Activated CD8-positive, alpha-beta memory T cell treated with anti-CD3 and anti-CD28 coated beads, Interleukin-2, amount 10 ng/mL, durations not matched to agents 7 days and 5 days (primary cell): ENCODE measurements at places on chromosomes 3 and 15.

GRCh38 chr3:24303057-24303754 is 191.4 kb downstream of the THRB start:
- no peak for DNase-seq

GRCh38 chr3:38579551-38580449 is 69.7 kb downstream of the SCN5A start:
- DNase-seq = peak; percentile 14

DNA sequence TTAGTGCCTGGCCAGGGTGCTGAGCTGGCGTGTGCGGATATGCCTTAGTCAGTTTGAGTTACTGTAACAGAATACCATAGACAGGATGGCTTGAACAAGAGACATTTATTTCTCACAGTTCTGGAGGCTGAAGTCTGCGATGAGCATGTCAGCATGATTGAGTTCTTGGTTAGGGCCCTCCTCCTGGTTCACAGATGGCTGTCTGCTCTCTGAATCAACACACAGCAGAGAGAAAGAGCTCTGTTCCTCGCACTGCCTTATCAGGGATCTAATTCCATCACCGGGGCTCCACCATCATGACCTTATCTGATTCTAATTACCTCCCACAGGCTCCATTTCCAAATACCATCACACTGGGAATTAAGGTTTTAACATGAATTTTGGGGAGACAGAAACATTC is 386.6 kb upstream of the DPH6 start:
- no peak for DNase-seq

DNA sequence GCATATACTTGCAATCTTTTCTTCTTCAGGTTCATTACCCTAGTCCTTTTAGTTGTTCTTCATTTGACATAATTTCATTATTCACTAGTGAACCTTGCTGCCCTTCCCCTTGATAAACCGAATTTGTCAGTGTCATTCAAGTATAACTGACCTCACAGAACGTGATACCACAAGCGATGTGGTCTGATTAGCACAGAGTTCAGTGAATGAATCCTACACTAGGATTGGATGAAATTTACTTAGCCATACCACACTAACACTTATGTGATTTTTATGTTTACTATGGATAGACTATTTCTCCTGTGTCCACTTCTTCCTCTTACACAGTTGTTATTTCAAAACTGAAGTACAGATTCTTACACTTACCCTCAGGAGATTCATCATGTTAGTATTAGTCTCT is 27.2 kb downstream of the CD86 start:
- DNase-seq = peak; percentile 64

DNA sequence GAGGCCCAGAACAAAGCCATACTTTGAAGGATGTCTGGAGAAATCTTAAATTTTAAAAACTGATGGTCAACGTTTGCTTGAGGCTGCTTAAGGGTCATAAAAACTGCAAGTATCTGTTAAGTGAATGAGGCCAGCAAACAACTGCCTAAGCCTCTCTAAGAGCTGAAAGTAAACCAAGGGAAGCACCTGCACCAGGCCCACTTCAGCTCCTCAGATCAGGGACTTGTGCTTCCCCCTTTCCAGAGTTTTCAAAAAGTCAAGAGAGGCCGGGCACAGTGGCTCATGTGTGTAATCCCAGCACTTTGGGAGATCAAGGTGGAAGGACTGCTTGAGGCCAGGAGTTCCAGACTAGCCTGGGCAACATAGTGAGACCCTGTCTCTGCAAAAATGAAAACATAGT is 9.1 kb downstream of the FBXL22 start:
- no peak for DNase-seq

GRCh38 chr15:88693191-88693590 is 54.4 kb downstream of the ISG20 start:
- no peak for DNase-seq

DNA sequence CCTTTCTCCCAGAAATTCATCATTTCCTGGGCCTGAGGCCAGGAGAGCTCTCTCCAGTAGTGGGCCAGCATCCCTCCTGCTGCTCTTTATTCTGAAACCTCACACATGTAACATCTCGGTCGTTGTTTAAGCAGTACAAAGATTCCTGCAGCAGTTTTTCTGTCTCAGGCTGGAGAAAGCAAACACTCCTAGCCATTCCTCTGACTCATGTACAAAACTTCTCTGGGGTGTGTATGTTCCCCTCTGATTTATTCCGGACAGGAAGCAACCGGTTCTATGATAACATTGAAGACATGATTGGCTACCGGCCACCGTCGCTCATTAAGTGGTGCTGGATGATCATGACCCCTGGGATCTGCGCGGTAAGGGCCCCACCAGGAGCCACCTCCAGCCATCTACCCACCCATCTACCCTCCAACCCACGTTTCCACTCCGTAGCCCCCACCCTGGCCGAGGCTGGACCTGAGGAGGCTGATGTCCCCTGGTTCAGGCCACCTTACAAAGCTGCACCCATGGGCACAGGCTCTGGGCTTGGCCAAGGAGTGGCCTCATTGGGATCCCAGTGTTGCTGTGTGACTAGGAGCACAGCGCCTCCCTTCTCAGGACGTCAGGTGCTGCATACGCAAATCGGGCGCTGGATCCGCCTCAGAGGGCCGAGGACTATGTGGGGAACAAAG is 58.6 kb upstream of the SLC6A1 start:
- no peak for DNase-seq

DNA sequence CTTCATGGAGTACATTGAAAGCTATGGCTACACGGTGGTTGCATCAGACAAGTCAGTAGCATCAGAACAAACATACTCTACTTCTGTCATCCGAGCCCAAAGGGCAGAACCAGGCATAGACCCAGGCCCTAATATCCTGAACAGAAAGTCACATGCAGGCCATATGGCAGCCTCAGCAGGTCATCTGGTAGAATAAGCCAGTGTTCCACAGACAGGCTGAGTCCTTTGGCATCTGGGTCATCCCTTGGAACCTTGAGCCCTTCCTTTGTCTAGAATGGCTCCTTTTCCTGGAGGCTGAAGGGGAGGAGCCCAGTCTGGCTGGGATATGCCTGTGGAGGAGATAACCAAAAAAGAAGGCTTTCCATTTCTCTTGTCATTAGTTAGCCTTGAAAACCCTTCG is 29.2 kb downstream of the SEMA6D start:
- DNase-seq = no peak

DNA sequence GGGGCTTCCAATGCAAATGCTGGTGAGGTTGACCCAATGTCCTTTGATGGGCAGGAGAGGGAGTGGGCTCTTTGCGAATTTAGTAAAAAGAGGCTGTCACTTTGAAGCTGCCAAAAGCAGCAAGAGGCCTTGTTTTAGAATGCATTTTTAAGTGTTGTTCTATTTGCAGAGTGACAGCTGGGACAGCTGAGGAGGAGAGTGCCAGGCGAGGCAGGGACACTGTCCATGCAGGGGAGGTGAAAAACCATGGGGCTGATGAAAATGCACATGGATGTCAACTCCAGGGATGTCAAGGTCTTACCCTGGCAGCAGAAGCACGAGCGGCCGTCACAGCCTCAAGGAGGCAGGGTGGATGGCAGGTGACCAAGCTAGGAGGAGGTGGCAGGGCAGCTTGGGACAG is 279.8 kb downstream of the ADAMTS17 start:
- DNase-seq = no peak

DNA sequence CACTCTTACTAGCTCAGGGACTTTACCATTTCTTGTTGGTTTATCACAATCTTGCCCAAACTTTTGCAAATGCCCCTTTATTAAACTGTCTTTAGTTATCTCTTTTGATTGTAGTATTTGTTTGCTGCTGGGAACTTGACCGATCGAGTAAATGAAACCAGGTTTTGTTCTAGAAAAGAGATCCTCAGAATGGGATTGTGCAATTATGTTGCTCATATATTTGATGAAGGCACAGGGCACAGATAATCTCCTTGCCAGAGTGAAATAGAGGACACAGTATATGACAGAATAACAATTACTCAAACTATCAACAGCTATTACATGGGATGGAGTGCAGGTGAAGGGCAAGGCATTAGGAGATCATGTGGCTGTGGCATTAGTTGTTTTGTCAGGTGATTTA is 216.6 kb upstream of the RASGRP1 start:
- no peak for DNase-seq

- no peak for DNase-seq
Measured at GRCh38 chr3:89494734-89495133, 387.3 kb downstream of the EPHA3 start.

GRCh38 chr3:135018149-135018923 is 223.3 kb downstream of the EPHB1 start:
- no peak for DNase-seq

DNA sequence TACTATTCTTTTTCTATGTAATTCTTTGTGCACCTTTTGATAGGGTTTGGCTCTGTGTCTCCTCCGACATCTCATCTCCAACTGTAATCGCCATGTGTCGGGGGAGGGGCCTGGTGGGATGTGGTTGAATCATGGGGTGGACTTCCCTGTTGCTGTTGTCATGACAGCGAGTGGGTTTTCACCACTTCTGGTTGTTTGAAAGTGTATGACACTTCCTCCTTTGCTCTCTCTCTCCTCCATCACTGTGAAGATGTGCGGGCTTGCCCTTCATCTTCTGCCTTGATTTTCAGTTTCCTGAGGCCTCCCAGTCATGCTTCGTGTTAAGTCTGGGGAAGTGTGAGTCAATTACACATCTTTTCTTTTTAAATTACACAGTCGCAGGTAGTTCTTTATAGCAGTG is 225.8 kb upstream of the DPPA4 start:
- peak; percentile 76 for DNase-seq

DNA sequence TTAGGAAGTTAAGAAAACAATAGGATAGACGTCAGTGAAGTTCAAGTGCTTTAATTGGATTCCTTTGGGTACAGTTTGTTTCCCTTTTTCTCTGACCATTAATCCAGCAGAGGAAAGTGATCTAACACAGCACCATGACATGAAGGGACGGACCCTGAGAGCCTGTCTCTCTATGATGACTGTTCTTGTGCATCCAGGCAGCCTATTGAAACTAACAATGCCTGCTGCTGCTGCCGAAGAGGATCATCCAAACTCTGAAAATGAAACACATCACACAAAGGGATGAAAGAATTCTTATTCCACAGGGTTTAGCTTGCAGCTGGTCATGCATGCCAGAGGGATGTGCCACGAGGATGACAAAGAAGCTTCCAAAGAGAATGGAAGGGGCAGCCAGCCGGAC is 75.5 kb downstream of the ZBTB20 start:
- DNase-seq = no peak

- no peak for DNase-seq
Measured at GRCh38 chr3:16050641-16051467, 123.6 kb upstream of the GALNT15 start.

DNA sequence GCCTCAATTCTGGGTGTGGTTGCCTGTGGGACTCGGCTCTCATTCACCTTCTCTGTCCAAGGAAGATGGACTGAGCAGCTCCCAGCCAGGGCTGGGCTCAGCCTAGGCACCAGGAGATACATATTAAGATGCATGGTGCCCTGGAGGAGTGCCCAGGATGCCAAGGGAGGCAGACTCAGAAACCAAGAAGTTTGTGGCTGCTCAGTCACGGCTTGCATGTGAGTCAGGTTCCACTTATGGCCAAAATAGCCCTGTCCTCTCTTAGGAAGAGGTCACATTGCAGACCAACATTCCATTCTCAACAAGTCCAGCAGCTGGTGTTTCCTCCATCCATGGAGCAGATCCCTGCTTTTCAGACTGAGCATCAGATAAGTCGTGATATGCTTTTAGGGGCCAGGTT is 21.8 kb downstream of the CDCP1 start:
- no peak for DNase-seq
